ENCODE measurements at places on chromosomes 11 and 22. TPM values are rescaled to one million over a fixed set of nuclear protein-coding genes. Genes with fewer than 3 reads are reported as not detected.

The MMP8 gene
- total RNA-seq = not detected

The SEC14L2 gene
- 25.1 TPM for total RNA-seq

The POGLUT3 gene
- total RNA-seq = 8.1 TPM

DNA sequence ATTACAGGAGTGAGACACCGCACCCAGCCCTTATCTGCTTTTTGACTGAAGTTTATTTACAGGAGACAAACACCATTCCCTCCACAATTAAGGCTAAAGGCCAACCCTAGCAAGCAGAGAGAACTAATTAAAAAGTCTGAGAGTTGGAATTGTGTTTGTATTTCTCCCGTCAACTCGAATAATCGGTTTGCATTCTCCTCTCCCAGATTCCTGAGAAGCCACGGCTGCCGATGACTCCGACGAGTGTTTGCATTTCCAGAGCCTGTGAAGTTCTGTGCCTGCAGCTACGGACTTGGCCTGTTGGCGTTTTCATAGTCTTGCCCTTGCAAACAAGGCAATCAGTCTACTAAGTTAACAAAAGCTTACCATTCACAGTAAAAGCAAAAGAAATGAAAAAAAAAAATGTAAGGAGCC lies 73.2 kb upstream of the NUP50 start:
- no peak for DNase-seq

- no peak for DNase-seq
These were observed 45.3 kb downstream of the GDPD5 start for GRCh38 chr11:75480185-75481175.

DNA sequence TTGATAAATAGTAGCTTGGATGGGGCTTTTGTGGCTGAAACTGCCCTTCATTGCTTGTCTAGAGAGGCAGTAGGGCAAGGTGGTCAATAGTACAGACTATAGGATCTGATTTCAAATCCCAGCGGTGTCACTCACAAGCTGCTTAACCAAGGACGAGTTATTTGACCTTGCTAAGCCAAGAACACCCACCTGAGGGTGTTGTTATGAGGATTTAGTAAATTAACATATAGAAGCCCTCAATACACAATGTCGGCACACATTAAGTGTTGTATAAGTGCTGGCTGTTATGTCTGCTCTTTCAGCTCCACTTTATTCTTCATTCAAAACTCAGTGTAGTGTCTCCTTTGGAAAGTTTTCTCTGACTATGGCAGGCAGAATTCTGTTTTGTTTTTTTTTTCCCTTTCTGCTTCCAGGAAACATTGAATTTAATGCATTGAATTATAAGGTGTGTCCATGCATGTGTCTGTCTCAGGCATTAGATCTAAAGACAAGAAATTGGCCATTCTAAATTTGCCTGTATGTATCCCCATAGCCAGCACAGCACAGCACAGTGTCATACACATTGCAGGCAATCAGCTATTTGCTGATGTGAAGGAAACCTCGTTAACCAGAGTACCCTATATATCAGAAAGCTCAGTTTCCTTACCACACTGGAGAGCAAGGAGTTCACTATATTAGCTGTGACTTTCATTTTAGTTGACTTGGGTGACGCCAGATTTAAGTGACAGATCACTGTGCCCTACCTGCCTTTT lies 212.1 kb downstream of the NELL1 start:
- DNase-seq = no peak

- DNase-seq = no peak
These were observed 77.4 kb downstream of the NARS2 start for GRCh38 chr11:78497293-78497692.

Measured in activated CD4-positive, alpha-beta T cell treated with anti-CD3 and anti-CD28 coated beads, Interleukin-2, amount 10 ng/mL, durations not matched to agents 24 days and 14 days (primary cell).